ENCODE measurements at places on chromosomes 5 and 9. TPM values are rescaled to one million over a fixed set of nuclear protein-coding genes. Genes with fewer than 3 reads are reported as not detected.

- H3K36me3 ChIP-seq: peaks cover 12% of the 10 kb centered on the region
- no peak overlapping the region for H3K4me3 ChIP-seq
- H3K27ac ChIP-seq: no peak overlapping the region
- no peaks in the 10 kb centered on the region for H3K27me3 ChIP-seq
- peak; percentile 54 for DNase-seq
Measured at GRCh38 chr9:134028575-134029247, 3.4 kb downstream of the BRD3OS start.

NR2F1 gene
- 28.7 TPM for total RNA-seq

ARL10 gene
- total RNA-seq: 37.8 TPM

DNA sequence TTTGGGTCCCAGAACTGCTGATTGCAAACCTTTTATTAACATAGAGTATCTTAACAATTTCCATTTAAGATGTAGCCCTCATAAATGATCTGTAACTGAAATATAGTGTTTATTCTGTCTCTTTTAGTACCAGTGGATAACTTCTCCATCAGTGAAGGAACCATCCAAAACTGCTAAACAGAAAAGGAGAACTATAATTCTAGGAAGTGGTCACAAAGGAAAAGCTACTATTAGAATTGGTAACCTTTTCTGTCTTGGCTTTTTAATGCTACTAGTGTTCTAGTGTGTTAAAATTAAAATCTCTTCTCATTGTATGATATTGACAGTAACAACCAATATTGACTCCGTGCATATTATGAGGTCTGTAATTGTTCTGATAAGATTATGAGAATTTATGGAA lies 12.8 kb downstream of the CEP78 start:
- peaks cover 9% of the 10 kb centered on the region for H3K36me3 ChIP-seq
- no peak for DNase-seq
- H3K27ac ChIP-seq: no peak overlapping the region

EDIL3 gene
- 604 TPM for total RNA-seq

GRCh38 chr5:106142116-106142515 lies 1528.6 kb downstream of the EFNA5 start:
- H3K36me3 ChIP-seq: no peaks in the 10 kb centered on the region
- no peak overlapping the region for H3K4me3 ChIP-seq
- no peaks in the 10 kb centered on the region for H3K27me3 ChIP-seq
- peak overlapping the region; percentile 91 for H3K27ac ChIP-seq
- DNase-seq: no peak

LRRTM2 gene
- not detected for total RNA-seq

DNA sequence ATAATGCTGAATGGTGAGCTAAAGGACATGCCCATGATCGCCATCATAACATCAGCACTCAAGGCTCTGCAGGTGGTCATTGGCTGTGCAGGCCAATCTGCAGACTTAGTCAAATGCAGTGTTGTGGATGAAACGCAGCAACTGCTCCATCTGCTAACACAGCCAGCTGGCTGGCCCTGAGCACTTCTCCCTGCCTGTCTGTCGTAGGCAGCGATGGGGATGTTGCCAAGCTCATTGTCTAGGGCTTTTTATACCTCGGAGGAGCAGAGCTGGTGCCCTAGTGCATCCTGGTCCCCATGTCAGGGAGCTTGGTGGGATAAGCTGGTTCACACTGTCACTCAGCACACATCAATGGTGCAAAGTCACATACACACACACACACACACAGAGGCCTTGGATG lies 189.4 kb downstream of the TENT4A start:
- DNase-seq: no peak
- no peaks in the 10 kb centered on the region for H3K36me3 ChIP-seq
- H3K4me3 ChIP-seq: no peak overlapping the region
- peaks cover 4% of the 10 kb centered on the region for H3K27me3 ChIP-seq
- H3K27ac ChIP-seq: no peak overlapping the region

- peaks cover 15% of the 10 kb centered on the region for H3K4me1 ChIP-seq
- no peaks in the 10 kb centered on the region for H3K27me3 ChIP-seq
- no peak overlapping the region for H3K27ac ChIP-seq
- H3K36me3 ChIP-seq: no peaks in the 10 kb centered on the region
Measured at GRCh38 chr9:76572151-76572550, 113.2 kb downstream of the GCNT1 start.

- no peak overlapping the region for H3K27ac ChIP-seq
- peaks cover 18% of the 10 kb centered on the region for H3K4me1 ChIP-seq
- no peaks in the 10 kb centered on the region for H3K36me3 ChIP-seq
Measured at GRCh38 chr9:73053543-73053942, 98.1 kb upstream of the ANXA1 start.

DNA sequence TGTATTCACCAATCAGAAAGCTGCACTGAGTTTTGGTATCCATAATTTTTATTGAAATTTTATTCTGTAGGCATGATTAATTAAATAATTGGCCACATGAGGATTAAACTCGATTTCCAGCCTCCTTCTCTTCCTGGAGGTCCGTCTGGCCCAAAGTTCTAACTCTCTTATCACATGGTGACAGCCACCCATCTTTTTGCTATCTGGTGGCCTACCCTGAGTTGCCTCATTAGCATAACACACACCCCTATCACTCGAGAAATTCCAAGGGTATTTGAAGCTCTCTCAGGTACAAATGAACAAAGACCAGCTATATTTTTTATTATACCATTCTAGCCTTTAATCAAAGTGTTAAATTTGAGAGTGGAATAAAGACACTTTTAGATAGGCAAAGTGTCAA lies 57.7 kb downstream of the APC start:
- H3K27ac ChIP-seq: peak overlapping the region; percentile 62
- H3K27me3 ChIP-seq: no peaks in the 10 kb centered on the region
- no peak overlapping the region for H3K4me3 ChIP-seq
- peaks cover 24% of the 10 kb centered on the region for H3K36me3 ChIP-seq
- H3K4me1 ChIP-seq: peaks cover 43% of the 10 kb centered on the region

DNA sequence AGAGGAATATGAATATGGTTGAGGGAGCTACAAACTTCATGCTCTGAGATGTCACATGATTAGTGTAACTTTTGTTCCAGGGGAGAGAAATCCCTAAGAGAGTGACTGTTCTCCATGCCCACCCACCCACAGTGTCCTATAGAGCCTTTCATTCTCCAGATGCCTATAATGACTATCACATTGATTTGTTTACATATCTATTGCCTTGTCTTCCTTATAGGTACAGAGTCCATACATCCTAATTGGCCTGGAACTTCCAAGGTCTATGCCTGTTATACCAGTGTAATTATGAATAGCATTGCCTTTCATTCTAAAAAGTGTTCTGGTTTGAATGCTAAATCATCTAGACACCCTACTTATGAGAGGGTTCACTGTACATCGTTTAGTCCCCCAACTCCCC lies 475.4 kb downstream of the RAB3C start:
- H3K27ac ChIP-seq: no peak overlapping the region
- no peak for DNase-seq
- H3K4me1 ChIP-seq: no peaks in the 10 kb centered on the region
- no peaks in the 10 kb centered on the region for H3K27me3 ChIP-seq
- H3K4me3 ChIP-seq: no peak overlapping the region
- peaks cover 4% of the 10 kb centered on the region for H3K36me3 ChIP-seq

GRCh38 chr5:99929067-99929805 lies 605.9 kb upstream of the FAM174A start:
- H3K4me3 ChIP-seq: no peak overlapping the region
- DNase-seq: peak; percentile 35
- no peaks in the 10 kb centered on the region for H3K4me1 ChIP-seq
- H3K27ac ChIP-seq: no peak overlapping the region
- no peaks in the 10 kb centered on the region for H3K27me3 ChIP-seq

- H3K27ac ChIP-seq: no peak overlapping the region
- DNase-seq: no peak
- no peaks in the 10 kb centered on the region for H3K27me3 ChIP-seq
- H3K36me3 ChIP-seq: no peaks in the 10 kb centered on the region
Measured at GRCh38 chr5:125199968-125200865, 453.8 kb upstream of the ZNF608 start.

DNA sequence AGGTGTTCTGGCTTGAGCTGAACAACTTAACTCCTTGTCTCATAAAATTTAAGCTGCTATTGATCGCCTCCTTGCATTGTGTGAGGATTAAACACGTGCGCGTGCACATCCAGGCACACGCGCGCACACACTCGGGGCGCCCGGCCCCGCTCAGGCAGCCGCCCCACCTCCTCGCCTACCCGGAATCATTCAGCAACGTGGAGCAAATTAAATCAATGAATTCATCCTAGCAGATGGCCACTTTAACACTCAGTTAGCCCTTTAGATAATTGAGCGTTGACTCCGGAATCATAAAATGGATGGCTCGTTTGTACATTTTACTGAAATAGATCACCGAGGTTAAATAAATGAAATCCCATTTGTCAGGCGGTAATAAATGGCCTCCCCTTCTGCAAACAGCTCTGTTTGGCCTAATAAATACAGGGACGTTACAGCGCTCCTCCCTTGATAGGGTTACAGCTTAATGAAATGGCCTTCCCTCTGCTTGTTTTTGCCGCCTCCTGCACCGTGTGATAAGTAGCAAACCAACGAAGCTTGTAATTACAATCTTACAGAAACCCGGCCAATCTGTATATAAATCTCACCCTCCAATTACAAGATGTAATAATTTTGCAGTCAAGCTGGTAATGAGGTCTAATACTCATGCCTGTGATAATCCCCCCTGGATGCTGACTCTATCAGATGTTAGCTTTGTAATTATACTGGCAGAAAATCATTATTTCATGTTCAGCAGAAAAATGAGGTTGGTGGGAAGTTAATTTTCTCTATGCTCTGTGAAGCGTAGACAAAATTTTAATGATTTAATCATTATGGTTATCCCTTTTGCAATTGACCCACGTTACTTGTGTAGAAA lies 229.7 kb upstream of the IRX4 start:
- no peak for DNase-seq
- no peaks in the 10 kb centered on the region for H3K4me1 ChIP-seq
- no peak overlapping the region for H3K4me3 ChIP-seq
- no peaks in the 10 kb centered on the region for H3K36me3 ChIP-seq

SLC4A9 gene
- not detected for total RNA-seq

PCDHAC2 gene
- 6.7 TPM for total RNA-seq
